GM23338 (cell line): ENCODE measurements at places on chromosomes 5 and 9. TPM values are rescaled to one million over a fixed set of nuclear protein-coding genes. Genes with fewer than 3 reads are reported as not detected.

- H3K27me3 ChIP-seq = no peaks in the 10 kb centered on the region
- H3K36me3 ChIP-seq = no peaks in the 10 kb centered on the region
- H3K4me1 ChIP-seq = no peaks in the 10 kb centered on the region
- no peak overlapping the region for H3K27ac ChIP-seq
- H3K4me3 ChIP-seq = no peak overlapping the region
Observed at GRCh38 chr9:8348756-8349155, 549.2 kb upstream of the DMAC1 start.

DNA sequence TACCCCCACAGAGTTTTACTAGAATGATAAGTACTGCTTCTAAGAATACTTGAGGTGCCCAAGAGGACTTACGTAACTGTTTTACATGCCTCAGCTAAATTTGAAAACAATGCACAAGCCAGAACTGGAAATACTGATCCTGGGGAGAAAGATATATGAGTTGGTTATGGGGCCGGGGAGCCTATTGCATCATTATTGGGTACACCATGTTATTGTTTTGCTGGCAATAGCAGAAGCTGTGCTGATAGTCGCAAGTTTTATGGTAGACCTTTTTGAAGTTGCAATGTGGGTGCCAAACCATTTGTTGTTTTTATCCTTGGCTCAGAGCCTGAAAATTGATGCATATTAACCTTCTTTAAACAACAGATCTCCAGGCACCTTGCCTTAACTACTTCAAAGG is 108.4 kb upstream of the DHFR start:
- no peak overlapping the region for H3K27ac ChIP-seq
- H3K27me3 ChIP-seq = no peaks in the 10 kb centered on the region
- H3K4me3 ChIP-seq = no peak overlapping the region
- H3K4me1 ChIP-seq = peaks cover 9% of the 10 kb centered on the region; the same call in 1 of the 2 replicates
- DNase-seq = no peak
- H3K36me3 ChIP-seq = no peaks in the 10 kb centered on the region

Gene BNC2
- total RNA-seq = 13.2 and 17.7 TPM in 2 replicates

DNA sequence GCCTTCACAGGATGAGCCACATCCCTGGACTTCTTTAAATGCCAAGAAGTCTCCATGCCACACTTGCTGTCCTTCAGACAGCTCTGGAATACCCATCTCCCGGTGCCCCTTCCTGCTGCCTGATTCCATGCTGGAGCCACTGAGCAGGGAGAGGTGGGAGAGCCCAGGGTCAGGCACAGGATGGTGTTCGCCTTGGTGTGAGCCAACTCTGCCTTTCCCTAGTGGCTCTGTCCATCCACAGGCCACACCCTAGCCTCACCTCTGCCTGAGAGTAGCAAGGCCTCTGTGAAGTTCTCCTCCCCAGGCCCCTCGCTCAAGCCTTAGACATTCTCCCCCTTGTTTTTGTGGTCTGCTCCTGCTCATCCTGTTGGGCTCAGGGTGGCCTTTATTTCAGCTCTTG is 54.2 kb upstream of the ANGPTL2 start:
- H3K4me3 ChIP-seq = no peak overlapping the region
- H3K4me1 ChIP-seq = no peaks in the 10 kb centered on the region
- no peaks in the 10 kb centered on the region for H3K36me3 ChIP-seq
- no peak overlapping the region for H3K27ac ChIP-seq

Gene IFNA21
- not detected in 2 replicates for total RNA-seq

Gene PRSS3
- total RNA-seq = 2.5 and 4.2 TPM in 2 replicates

DNA sequence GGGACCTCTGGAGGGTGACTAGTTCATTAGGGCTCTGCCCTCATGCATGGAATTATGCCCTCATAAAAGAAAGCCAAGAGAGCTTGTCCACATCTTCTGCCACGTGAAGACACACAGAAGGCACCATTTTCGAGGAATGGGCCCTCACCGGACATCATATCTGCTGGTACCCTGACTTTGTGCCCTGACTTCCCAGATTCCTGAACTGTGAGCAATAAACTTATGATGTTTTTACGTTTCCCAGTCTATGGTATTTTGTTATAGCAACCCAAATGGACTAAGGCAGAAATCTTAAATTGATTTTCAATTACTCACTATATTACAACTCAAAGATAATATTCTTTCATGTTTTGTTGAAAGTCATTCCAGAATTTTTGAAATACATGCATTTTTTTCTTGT is 163.8 kb upstream of the PAPPA start:
- H3K4me3 ChIP-seq = no peak overlapping the region
- H3K27me3 ChIP-seq = no peaks in the 10 kb centered on the region
- DNase-seq = no peak
- H3K4me1 ChIP-seq = no peaks in the 10 kb centered on the region
- H3K27ac ChIP-seq = no peak overlapping the region

DNA sequence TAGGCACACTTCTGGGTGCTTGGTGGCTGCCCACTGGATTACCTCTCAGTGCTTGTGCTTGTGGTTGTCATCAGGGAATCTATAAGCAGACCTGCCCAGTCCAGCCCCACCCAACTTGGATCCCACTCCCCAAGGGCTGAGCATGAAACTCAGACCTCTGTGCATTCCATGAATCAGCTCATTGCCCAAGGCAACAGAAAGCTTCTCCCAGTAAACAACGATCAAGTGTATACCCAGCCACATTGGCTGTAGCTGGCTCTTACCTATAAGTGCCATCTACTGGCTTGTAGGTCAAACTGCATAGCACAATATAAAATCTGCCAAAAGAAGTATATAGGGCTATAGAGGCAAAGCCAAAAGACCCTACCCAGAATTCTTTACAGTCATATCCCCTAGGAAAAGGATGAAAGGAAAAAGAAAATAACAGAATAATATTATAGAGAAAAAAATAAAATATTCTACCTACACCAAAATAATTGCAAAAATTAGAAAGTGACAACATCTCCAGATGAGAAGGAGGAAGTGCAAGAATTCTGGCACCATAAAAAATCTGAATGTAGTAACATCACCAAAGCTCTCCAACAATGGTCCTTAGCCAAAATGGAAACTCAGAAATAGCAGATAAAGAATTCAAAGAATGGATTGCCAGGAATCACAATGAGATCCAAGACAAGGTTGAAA is 321.0 kb upstream of the TRPC7 start:
- no peak overlapping the region for H3K4me3 ChIP-seq
- H3K27me3 ChIP-seq = no peaks in the 10 kb centered on the region
- no peaks in the 10 kb centered on the region for H3K4me1 ChIP-seq
- peaks cover 5% of the 10 kb centered on the region; the same call in 1 of the 2 replicates for H3K36me3 ChIP-seq
- no peak overlapping the region for H3K27ac ChIP-seq

Gene SH3GL2
- total RNA-seq = 7.0 and 8.6 TPM in 2 replicates

Gene PALM2AKAP2
- total RNA-seq = 7.9 and 8.3 TPM in 2 replicates

- no peaks in the 10 kb centered on the region for H3K36me3 ChIP-seq
- H3K27me3 ChIP-seq = no peaks in the 10 kb centered on the region
- H3K4me3 ChIP-seq = no peak overlapping the region
- no peak overlapping the region for H3K27ac ChIP-seq
- DNase-seq = no peak
Observed at GRCh38 chr5:22500556-22500955, 352.6 kb downstream of the CDH12 start.

DNA sequence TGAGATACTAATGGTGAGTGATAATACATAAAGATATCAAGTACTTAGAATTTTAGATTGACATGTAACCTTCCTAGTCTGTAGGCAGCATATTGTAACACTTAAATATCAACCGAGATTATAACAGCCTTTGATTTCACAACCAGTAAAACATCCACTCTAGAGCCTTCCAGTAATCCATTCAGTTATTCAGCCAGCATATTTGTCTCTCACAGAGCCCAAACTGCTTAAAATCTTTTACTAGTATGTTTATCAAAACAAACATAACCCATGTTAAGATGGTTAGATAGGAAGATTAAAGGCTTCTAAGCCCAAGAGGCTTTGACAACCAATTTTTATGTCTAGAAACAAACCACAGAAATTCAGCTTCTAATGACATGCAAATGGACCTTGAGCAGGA is 177.9 kb upstream of the FST start:
- H3K27me3 ChIP-seq = no peaks in the 10 kb centered on the region
- H3K27ac ChIP-seq = no peak overlapping the region
- no peak for DNase-seq
- H3K36me3 ChIP-seq = no peaks in the 10 kb centered on the region
- no peak overlapping the region for H3K4me3 ChIP-seq
- no peaks in the 10 kb centered on the region for H3K4me1 ChIP-seq

- H3K4me1 ChIP-seq = peaks cover 6% of the 10 kb centered on the region
- no peaks in the 10 kb centered on the region for H3K27me3 ChIP-seq
- no peak overlapping the region for H3K27ac ChIP-seq
Observed at GRCh38 chr9:35579130-35579529, 25.9 kb upstream of the TESK1 start.

DNA sequence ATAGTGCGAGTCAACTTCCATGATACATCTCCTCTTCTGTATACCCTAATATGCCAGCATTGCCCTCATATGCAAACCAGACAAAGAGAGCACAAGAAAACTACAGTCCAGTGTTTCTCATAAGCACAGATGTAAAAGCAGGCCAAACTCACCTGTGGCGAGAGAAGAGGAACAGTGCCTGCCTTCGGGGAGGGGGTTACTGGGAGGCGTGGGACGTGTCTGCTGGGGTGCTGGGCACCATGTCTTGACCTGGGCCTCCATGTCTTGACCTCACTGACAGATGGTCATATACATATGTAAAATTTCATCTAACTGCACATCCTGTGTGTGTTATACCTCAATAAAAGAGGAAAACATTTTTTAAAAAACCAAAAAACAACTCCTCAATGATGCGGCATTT is 159.3 kb upstream of the PPP1R26 start:
- H3K27ac ChIP-seq = no peak overlapping the region
- no peaks in the 10 kb centered on the region for H3K36me3 ChIP-seq
- H3K4me1 ChIP-seq = peaks cover 14% of the 10 kb centered on the region
- H3K27me3 ChIP-seq = no peaks in the 10 kb centered on the region
- no peak overlapping the region for H3K4me3 ChIP-seq

Gene PGGT1B
- 12.9 and 13.0 TPM in 2 replicates for total RNA-seq

Gene CACFD1
- total RNA-seq = 12.0 and 18.2 TPM in 2 replicates

GRCh38 chr9:76216161-76216649 is 178.0 kb downstream of the RFK start:
- H3K27me3 ChIP-seq = no peaks in the 10 kb centered on the region
- H3K4me3 ChIP-seq = no peak overlapping the region
- peaks cover 9% of the 10 kb centered on the region; the same call in 1 of the 2 replicates for H3K4me1 ChIP-seq
- no peak overlapping the region for H3K27ac ChIP-seq
- no peaks in the 10 kb centered on the region for H3K36me3 ChIP-seq
- no peak for DNase-seq

DNA sequence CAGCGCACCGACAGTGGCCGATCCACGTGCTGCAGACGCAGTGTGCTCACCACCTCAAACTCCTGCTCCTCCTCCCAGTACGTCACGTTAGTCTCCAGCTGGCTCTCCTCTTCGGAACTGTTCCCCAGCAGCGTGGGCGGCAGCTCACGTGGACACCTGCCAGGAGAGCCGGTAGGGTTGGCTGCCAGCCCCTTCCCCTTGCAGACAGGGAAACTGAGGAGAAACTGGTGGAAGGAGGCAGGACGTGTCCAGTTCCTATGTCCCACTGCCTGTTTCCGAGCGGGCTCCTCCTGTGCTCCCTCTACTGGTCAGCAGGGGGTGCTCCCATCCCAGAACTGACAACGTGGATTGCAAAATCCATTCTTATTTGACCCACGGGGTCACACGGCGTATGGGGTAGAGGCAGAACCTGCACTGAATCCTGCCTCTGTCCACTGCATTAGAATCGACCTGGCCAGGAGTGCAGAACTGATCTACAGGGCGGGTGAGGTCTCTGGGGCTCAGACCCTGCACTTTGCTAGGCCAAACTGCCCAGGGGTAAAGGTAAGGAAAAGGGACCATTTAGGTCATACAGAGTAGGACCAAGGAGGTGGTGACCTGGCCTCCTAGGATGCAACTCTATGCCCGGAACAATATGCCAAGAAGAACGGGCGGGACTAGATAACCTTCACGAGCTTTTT is 25.7 kb downstream of the PDGFRB start:
- peaks cover 14% of the 10 kb centered on the region for H3K4me1 ChIP-seq
- peak; percentile 81 for DNase-seq
- no peaks in the 10 kb centered on the region for H3K27me3 ChIP-seq
- H3K4me3 ChIP-seq = no peak overlapping the region
- H3K36me3 ChIP-seq = no peaks in the 10 kb centered on the region

DNA sequence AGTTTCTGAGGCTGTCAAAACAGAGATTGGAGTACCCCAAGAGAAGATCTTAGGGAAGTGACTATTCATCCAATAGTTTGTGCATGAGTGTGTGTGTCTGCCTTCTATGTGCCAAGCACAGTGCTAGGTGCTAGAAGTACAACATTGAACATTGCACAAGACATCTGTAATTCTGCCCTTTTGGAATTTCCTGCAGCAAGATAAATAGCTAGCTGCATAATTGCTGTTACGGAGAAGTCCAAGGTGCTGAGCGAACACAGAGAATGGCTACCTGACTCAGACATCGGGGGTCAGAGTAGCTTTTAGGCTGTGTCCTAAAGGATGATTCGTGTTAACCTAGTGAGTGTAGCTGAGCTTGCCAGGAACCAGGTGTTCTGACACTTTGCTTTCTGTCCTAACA is 44.8 kb downstream of the PAPPA start:
- DNase-seq = no peak
- H3K27ac ChIP-seq = no peak overlapping the region
- no peaks in the 10 kb centered on the region for H3K36me3 ChIP-seq
- H3K4me3 ChIP-seq = no peak overlapping the region
- H3K4me1 ChIP-seq = no peaks in the 10 kb centered on the region

DNA sequence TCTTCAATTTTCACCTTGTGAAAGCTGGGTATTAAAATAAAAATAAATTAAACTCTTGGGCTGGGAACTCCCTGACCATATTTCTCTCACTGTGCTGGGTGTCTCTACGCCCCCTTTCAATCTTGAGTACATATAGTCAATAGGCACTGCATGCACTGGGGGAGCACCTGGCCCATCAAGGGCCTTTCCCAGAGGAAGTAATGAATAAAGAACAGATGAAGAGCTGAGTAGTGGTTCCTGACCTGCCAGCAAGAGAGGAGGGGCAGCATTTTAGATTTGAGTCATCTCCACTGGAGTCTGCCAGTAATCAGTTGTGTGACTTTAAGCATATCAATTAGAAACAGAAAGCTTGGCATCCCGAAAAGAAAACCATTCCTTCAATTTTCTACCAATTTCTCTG is 6.2 kb downstream of the MAPKAP1 start:
- peak overlapping the region; percentile 86 for H3K27ac ChIP-seq
- H3K4me3 ChIP-seq = peak overlapping the region; percentile 32
- peak; percentile 56 for DNase-seq

DNA sequence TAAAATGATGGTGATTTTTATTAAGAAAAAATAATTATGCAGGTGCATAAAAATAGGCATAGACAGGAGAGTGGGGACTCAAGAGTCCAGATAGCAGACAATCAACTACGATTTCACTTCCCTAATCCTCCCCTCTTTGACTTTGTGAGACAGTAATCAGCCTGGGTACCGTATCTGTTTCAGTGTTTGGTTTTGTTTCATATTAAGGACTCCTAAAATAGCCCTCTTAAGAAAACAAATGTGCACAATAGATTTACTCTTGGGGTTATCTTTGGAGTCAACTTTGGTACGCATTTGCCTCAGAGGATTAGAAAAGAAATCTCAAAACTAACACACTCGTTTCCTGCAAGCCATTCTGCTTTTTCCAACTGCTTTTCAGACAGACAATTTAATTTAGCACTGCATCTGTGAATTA is 96.3 kb downstream of the ZNF608 start:
- H3K4me1 ChIP-seq = peaks cover 35% of the 10 kb centered on the region
- no peaks in the 10 kb centered on the region for H3K27me3 ChIP-seq
- no peak overlapping the region for H3K4me3 ChIP-seq
- no peak for DNase-seq
- peak overlapping the region; percentile 86 for H3K27ac ChIP-seq

GRCh38 chr9:89078860-89079259 is 87.6 kb downstream of the S1PR3 start:
- no peak for DNase-seq
- H3K4me1 ChIP-seq = no peaks in the 10 kb centered on the region
- no peaks in the 10 kb centered on the region for H3K27me3 ChIP-seq
- no peak overlapping the region for H3K27ac ChIP-seq
- H3K4me3 ChIP-seq = no peak overlapping the region
- H3K36me3 ChIP-seq = no peaks in the 10 kb centered on the region
